Calu3 (cell line): ENCODE measurements at places on chromosomes 4 and X. TPM values are rescaled to one million over a fixed set of nuclear protein-coding genes. Genes with fewer than 3 reads are reported as not detected.

PDZD4 gene
- 0.59 and 0.76 TPM in 2 replicates for total RNA-seq

XAGE1A gene
- not detected in 2 replicates for total RNA-seq

SEC24B gene
- total RNA-seq = 20.4 and 21.5 TPM in 2 replicates

MAGEA9B gene
- total RNA-seq = not detected in 2 replicates

SLC4A4 gene
- total RNA-seq = 14.6 TPM in 2 replicates

FABP2 gene
- not detected in 2 replicates for total RNA-seq

DCAF4L1 gene
- 0.68 and 1.0 TPM in 2 replicates for total RNA-seq

RGN gene
- total RNA-seq = 0.42 TPM in 1 of 2 replicates, not detected in the other

PNMA3 gene
- not detected in 2 replicates for total RNA-seq

PRDM5 gene
- 8.3 and 8.7 TPM in 2 replicates for total RNA-seq

DNAJB14 gene
- 33.0 and 35.4 TPM in 2 replicates for total RNA-seq

TMEM35A gene
- not detected in 2 replicates for total RNA-seq

TMSB15B gene
- total RNA-seq = 7.7 and 8.2 TPM in 2 replicates

CNGA1 gene
- 2.2 and 2.4 TPM in 2 replicates for total RNA-seq

SMIM10L2A gene
- 1.2 and 1.3 TPM in 2 replicates for total RNA-seq

ERCC6L gene
- total RNA-seq = 11.0 and 11.3 TPM in 2 replicates

PDLIM3 gene
- 0.50 and 0.51 TPM in 2 replicates for total RNA-seq

CTAG1B gene
- not detected in 2 replicates for total RNA-seq

DRD5 gene
- total RNA-seq = not detected in 2 replicates

FAM53A gene
- total RNA-seq = 5.3 and 7.3 TPM in 2 replicates

F8A3 gene
- 12.2 and 15.7 TPM in 2 replicates for total RNA-seq

ASMT gene
- not detected in 2 replicates for total RNA-seq

PKD2 gene
- total RNA-seq = 30.4 and 31.6 TPM in 2 replicates

AADAT gene
- total RNA-seq = 7.6 and 13.8 TPM in 2 replicates

CPLX1 gene
- 0.42 and 0.93 TPM in 2 replicates for total RNA-seq

PNMA6F gene
- not detected in 2 replicates for total RNA-seq

TRMT44 gene
- total RNA-seq = 21.5 and 37.6 TPM in 2 replicates

RAB33A gene
- total RNA-seq = not detected in 2 replicates

PLP1 gene
- not detected in 2 replicates for total RNA-seq

SSX4 gene
- total RNA-seq = not detected in 2 replicates

CSAG3 gene
- total RNA-seq = not detected in 2 replicates

PCDH18 gene
- 0.24 and 0.49 TPM in 2 replicates for total RNA-seq

CWH43 gene
- total RNA-seq = not detected in 2 replicates

APLN gene
- total RNA-seq = 0.35 TPM in 1 of 2 replicates, not detected in the other

VCX gene
- not detected in 2 replicates for total RNA-seq

KLHL15 gene
- 4.0 and 4.7 TPM in 2 replicates for total RNA-seq

IL21 gene
- total RNA-seq = not detected in 2 replicates

CCSER1 gene
- 6.2 and 7.1 TPM in 2 replicates for total RNA-seq

IGFBP7 gene
- 12.0 and 20.6 TPM in 2 replicates for total RNA-seq

XK gene
- 11.3 and 14.7 TPM in 2 replicates for total RNA-seq

SSX4B gene
- total RNA-seq = not detected in 2 replicates
